ENCODE measurements at places on chromosomes 16 and 17. TPM values are rescaled to one million over a fixed set of nuclear protein-coding genes. Genes with fewer than 3 reads are reported as not detected.

The KRTAP3-2 gene
- not detected for total RNA-seq

The CD300E gene
- total RNA-seq: not detected

The MT1H gene
- total RNA-seq: 3.0 TPM

The FBXO39 gene
- not detected for total RNA-seq

The HS3ST4 gene
- total RNA-seq: 3.3 TPM

The CDH5 gene
- total RNA-seq: not detected

The SLC6A2 gene
- 0.21 TPM for total RNA-seq

The NPIPA8 gene
- not detected for total RNA-seq

The LYRM1 gene
- 29.8 TPM for total RNA-seq

The MAPT gene
- 3.1 TPM for total RNA-seq

The PRR35 gene
- total RNA-seq: 0.85 TPM

The CNTNAP4 gene
- total RNA-seq: not detected

The MYL11 gene
- 3.4 TPM for total RNA-seq

The AANAT gene
- not detected for total RNA-seq

The CD300LB gene
- total RNA-seq: not detected

The CCDC144A gene
- 0.03 TPM for total RNA-seq

The CCL4 gene
- total RNA-seq: not detected

The GLOD4 gene
- 55.9 TPM for total RNA-seq

- no peak for DNase-seq
Measured at GRCh38 chr17:28282596-28282995, 36.4 kb upstream of the TMEM97 start.

DNA sequence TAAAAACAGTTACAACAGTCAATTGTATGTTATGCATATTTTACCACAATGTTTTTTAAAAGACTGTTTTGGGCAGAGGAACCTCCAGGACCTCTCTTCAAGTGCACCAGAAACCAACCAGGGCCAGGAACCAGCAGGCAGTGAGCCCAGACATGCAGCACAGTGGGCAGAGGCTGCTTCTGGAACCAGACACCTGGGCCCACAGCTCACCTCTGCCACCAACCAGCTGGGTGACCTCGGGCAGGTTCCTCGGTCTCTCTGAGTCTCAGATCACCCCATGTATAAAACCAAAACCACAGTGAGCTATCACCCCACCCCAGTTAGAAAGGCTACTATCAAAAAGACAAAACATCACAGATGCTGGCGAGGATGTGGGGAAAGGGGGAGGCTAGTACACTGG, 161.0 kb downstream of the C16orf95 start:
- no peak for DNase-seq

- no peak for DNase-seq
Measured at GRCh38 chr17:10292057-10292937, 80.5 kb downstream of the MYH13 start.

GRCh38 chr17:1232786-1233185, 37.5 kb upstream of the BHLHA9 start:
- no peak for DNase-seq

DNA sequence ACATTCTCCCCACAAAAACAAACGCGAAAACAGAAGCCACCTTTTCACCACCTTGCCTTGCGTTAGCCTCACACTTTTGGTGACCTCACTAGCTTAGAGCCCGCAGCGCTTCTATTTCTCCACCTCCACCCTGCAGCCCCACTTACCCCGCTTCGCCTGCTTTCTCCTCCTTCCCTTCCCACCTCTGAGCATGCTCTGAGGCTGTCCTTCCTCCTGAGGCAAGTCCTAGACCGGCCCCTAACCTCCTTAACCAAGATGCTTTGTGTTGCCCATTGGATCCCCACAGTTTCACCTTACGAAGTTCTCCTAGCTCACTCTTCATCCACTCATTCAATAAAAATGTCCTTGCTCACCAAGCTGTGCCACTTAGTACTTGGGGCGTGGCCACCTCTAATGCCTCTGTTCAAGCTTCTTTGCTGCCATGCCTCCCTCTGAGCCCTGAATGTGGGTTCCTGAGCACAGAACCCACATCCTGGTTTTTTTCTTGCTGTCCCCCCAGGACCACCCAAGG, 1.3 kb downstream of the GNGT2 start:
- DNase-seq: peak; percentile 33

- no peak for DNase-seq
Measured at GRCh38 chr16:29226782-29227181, 179.7 kb downstream of the NPIPB11 start.

GRCh38 chr16:81514041-81514559, 69.5 kb downstream of the CMIP start:
- no peak for DNase-seq

DNA sequence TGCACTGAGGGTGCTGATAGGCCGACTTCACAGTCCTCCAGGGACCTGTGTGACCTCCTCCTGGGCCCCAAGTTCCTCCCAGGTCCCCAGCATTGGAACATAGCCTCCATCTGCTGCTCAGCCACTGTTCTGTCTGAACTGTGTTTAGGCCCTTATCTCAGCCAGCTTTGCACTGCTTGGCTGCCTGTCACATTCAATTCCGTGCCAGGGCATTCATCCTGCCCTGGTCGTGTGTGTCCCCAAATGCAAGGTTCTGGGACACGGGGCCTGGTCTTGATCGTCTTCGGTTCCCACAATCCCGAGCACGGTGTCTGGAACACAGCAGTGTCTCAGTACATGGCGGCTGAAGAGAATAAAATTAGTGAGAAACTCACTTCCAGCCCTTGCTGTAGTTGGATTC, 69.9 kb upstream of the NFAT5 start:
- DNase-seq: no peak

DNA sequence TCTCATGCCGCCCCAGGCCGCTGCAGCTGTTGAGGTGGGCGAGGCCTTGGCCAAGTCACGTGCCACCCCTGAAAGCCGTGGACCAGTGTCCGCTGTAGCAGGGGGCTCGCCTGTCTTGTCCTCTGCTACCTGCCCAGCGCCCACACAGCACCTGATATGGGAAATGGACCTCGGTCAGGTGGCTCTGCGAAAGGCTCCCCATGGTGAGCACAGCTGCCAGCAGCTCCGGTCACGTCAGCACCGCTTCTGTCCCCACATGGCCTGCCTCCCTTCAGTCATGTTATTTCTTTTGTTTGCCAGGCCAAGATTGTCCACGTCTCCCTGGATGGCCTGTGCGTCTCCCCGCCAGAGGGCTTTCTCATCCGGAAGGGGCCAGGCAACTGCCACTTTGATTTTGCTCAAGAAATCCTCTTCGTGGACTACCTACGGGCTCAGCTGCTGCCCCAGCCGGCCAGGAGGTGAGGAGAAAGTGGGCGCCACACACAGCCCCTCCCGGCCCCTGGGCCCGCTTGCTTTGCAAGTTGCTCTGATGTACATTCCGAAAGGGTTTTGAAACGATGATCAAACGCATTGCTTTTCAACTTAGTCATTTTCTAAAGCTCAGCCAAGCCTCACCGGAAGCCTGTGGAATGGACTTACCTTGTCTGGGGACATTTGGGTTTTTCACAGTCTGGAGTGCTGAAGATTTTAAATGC, 219.8 kb downstream of the KATNIP start:
- DNase-seq: no peak

GRCh38 chr16:11494029-11494428, 92.7 kb downstream of the LITAF start:
- DNase-seq: peak; percentile 90

DNA sequence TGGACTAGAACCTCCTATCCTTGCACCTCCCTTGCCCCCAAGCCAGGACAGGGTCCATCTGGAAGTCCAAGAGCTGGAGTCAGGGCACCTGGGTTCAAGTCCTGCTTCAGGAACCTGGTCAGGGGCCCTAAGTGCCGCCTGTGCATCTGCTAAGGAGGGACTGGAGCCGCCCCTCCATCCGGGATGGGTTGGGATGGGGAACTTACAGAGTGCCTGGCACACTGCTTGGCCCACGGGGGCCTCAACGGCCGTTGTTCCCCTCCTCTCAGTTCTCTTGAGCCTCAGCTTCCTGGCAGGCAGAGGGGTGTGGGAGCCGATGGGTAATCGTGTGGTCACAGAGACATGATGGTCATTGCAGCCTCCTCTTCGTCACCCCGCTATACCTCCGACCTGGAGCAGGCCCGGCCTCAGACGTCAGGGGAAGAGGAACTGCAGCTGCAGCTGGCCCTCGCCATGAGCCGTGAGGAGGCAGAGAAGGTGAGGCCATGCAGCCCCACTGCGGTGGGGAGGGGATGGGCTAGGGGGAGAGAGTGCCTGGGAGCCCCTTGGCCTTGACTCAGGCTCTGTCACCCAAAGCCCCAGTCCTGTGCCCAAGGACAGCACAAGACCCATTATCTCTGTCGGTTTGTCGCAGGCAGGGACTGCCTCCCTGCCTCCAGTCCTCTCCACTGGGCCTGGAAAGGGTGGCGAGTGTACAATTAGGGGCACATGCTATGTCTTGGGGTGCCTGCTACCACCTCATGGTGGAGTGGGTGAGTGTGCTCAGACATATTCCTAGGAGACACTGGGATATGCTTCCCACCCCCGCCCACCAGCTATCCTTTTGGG, 5.4 kb downstream of the EPN3 start:
- no peak for DNase-seq

DNA sequence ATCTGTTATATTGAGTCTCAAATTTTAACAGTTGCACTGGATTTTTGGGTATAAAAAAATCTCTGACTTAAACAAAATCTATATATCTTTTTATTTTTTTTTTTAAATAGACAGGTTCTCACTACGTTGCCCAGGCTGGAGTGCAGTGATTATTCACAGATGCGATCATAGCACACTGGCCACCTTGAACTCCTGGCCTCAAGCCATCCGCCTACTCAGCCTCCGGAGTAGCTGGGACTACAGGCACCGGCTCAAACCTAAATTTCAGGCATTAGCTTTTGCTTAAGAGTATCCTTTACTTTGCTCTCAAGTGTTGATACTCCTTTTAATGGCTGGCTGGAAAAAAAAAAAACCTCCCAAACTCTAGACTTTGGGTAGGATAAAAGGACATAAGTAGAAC, 61.6 kb downstream of the RPGRIP1L start:
- no peak for DNase-seq

GRCh38 chr16:77499373-77500285, 64.8 kb upstream of the ADAMTS18 start:
- no peak for DNase-seq

DNA sequence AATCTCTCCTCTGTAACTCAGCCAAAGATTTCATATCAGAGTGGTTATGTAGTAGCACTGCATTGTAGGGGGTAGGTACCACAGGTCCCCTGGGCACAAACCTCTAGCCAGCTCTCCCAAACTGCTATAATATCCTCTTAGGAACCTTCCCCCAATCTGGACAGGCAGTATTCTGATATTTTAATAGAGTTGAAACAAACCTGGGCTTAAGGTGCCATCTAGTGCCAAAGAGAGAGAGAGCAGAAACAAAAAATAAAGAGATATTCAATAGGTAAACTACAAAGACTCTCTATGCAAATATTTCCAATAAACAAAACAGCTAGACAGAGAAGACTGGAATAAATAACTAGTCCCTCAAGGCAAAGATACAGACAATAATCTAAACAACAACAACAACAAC, 1070.0 kb downstream of the CDH11 start:
- DNase-seq: no peak

GRCh38 chr17:63436523-63437110, 9.5 kb downstream of the CYB561 start:
- DNase-seq: peak; percentile 82

- DNase-seq: no peak
Measured at GRCh38 chr17:5413682-5414081, 5.8 kb downstream of the NUP88 start.

DNA sequence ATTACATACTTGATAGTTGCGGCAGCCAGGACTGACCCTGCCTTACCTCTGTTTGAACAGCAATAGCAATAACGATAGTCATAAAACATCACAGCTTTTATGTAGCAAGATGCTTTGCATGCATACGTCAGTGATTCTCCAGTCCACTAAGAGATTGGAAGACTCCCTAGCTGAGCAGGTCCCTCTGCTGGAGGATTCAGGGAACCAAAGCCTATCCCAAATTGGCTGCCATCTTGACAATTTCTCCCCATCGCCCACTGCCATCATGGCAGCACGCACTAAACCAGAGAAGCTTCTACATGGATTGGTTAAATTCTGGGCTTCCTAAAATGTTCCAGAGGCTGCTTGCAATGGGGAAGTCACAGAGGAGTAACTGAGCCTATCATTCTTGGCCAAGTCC, 360.6 kb upstream of the XYLT1 start:
- no peak for DNase-seq

- no peak for DNase-seq
Measured at GRCh38 chr16:30663038-30663437, 4.8 kb downstream of the FBRS start.

GRCh38 chr17:28369684-28370034, 448 bp downstream of the VTN start:
- DNase-seq: no peak

- no peak for DNase-seq
Measured at GRCh38 chr17:38357486-38358123, 6.0 kb downstream of the SOCS7 start.

GRCh38 chr17:68441070-68441770, 16.1 kb downstream of the WIPI1 start:
- no peak for DNase-seq

- no peak for DNase-seq
Measured at GRCh38 chr17:4073983-4074830, 68.6 kb downstream of the ZZEF1 start.

DNA sequence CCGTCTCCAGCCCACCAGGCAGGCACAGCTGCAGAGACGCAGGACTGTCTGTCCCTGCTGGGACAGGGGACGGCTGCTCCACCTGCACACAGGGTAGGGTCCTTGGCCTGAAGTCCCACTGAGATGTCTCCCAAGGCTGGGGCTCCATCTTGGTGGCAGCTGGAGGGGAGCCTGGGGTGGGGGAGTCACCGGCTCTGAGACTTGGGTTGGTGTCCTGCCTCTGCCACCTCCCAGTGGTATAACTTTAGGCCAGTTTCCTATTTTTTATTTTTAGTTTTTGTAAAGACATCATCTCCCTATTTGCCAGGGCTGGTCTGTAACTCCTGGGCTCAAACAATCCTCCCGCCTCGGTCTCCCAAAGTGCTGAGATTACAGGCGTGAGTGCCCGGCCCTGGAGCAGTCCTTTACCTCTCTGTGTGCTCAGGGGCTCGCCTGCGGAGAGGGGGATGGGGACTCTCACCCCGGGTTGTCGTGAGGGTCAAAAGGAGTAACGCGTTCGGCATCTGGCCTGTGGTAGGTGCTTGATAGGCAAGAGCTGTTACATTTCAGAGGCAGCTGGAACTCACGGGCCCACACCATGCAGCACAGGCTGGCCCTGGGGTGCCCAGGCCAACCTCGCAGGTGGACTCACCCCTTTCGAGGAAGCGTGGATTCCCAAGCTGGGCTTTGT, 46.6 kb upstream of the DOC2B start:
- peak; percentile 63 for DNase-seq
